ENCODE measurements at places on chromosomes 11 and 22.

DNA sequence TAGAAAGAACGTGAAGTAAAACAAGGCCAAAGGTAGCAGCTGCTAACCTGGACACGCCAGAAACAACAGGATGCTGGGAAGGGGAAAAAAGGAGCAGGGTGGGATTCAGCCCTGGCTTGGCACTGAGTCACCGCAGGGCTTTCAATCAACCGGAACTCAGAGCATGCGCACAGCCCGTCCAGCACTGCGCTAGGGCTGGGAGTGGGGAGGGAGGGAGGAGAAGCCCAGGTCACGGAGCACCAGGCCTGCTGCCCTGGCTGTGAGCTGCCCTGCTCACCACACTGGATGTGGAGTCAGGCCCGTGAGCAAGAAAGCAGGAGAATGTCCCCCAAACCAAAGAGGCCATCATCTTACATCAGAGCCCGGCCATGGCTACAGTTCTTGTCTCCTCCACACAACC lies 51.5 kb downstream of the APOL1 start:
- peak; percentile 38 for DNase-seq

- peak; percentile 49 for DNase-seq
Measured at GRCh38 chr22:30104501-30105156, 24.4 kb downstream of the HORMAD2 start.

DNA sequence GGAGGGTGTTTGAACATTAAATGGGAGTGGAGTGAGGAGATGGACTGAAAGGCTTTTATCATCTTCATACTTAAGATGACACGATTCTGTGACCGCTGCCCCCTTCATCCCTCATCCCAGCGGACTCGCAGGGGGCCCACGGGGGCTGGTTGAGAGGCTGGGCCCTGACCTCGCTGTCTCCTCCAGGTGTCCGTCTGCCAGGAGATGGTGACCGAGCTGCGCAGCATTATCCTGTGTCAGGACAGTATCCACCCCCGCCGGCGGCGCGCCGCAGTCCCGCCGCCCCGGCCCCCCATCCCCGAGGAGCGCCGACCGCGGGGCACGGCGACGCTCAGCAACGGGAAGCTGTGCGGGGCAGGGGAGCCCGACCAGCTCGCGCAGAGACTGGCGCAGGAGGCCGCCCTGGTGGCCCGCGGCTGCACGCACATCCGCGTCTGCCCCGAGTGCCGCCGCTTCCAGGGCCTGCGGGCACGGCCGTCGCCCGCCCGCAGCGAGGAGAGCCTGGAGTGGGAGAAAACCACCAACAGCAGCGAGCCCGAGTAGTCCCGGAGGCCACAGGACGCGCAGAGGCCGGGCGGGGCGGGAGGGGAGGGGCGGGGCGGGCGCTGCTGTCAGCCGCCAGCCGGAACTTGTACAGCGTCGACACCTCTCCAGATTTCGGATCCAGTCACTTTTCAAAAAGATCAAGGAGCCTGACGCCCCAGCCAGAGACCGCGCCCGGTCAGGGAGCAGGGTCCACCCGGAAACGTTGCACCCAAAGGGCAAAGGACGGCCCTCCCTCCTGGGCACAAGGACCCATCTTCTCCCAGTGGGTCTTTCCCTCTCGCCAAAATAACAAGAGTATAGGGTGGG lies 38.0 kb upstream of the TBCEL start:
- peak; percentile 56 for DNase-seq

DNA sequence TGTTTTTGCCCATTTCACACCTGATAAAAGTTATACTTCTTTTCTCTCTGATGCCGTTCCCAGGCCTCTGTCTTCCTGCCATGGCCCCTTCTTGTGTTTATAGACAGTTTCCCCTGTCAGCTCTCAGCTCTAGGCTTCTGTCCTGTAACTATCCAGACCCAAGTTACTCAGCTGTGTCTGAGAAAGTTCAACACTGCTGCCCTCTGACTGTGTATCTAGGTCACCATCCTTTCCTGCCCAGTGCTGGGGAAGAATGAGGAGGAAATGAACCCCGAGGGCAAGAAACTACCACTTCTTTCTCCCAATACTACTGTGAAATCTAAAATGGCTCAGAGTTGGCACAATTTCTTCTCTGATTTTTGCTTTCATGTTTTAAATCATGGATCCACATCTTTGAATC lies 29.6 kb downstream of the SNX19 start:
- DNase-seq = peak; percentile 29

DNA sequence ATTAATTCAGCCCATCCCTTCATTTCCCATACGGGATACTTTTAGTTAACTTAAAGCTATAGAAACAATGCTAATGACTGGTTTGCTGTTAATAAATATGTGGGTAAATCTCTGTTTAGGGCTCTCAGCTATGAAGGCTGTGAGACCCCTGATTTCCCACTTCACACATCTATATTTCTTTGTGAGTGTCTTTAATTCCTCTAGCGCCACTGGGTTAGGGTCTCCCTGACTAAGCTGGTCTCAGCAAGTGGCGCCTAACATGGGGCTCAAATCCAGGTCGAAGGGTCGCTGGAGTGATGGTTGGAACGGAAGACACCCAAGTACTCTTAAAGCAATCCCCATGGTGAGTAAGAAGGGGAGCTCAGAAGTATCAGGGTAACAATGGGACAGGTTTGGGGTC lies 14.4 kb upstream of the OOSP1 start:
- no peak for DNase-seq

All from ELR (cell line).